Muscle of leg (tissue), 16 donors: ENCODE measurements at places on chromosomes 13 and 19. TPM values are rescaled to one million over a fixed set of nuclear protein-coding genes. Genes with fewer than 3 reads are reported as not detected.

DNA sequence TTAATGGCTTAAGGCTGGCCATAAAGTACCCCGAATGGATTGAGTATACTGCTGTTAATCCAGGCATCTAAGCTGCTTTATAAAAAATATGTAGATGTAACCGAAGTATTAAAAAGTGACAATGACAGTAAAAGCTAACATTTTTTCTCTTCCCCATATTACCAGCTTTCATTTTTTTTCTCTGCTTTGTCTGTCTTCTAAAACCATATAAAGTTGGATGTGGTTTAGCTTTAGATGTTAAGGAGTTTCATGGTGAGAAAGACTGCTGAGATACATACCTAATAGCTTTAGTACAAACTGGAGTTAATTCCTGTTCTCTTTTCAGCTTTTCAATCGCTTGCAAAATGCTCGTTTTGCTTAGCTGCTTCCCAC, 838 bp downstream of the AKAP11 start:
- H3K4me1 ChIP-seq = peaks cover 7% of the 10 kb centered on the region
- no peaks in the 10 kb centered on the region for H3K36me3 ChIP-seq
- peak; percentile 19 for DNase-seq
- H3K27me3 ChIP-seq = no peaks in the 10 kb centered on the region
- peak overlapping the region; percentile 84 for H3K4me3 ChIP-seq

- no peaks in the 10 kb centered on the region for H3K36me3 ChIP-seq
- DNase-seq = no peak
- no peak overlapping the region for H3K27ac ChIP-seq
- peaks cover 17% of the 10 kb centered on the region for H3K27me3 ChIP-seq
- peaks cover 39% of the 10 kb centered on the region for H3K4me1 ChIP-seq
- no peak overlapping the region for H3K4me3 ChIP-seq
These were observed 3.1 kb downstream of the F10 start for GRCh38 chr13:113125506-113126264.

GRCh38 chr13:53241891-53242348, 213.3 kb downstream of the OLFM4 start:
- H3K4me1 ChIP-seq = no peaks in the 10 kb centered on the region
- H3K36me3 ChIP-seq = no peaks in the 10 kb centered on the region
- H3K27ac ChIP-seq = no peak overlapping the region
- H3K4me3 ChIP-seq = no peak overlapping the region

Gene CAPN12
- total RNA-seq = 0.62 TPM

GRCh38 chr13:67769987-67770341, 539.8 kb upstream of the PCDH9 start:
- no peaks in the 10 kb centered on the region for H3K36me3 ChIP-seq
- H3K27me3 ChIP-seq = no peaks in the 10 kb centered on the region
- no peak overlapping the region for H3K4me3 ChIP-seq
- no peak for DNase-seq
- H3K27ac ChIP-seq = no peak overlapping the region

- H3K27ac ChIP-seq = no peak overlapping the region
- no peak overlapping the region for H3K4me3 ChIP-seq
- no peaks in the 10 kb centered on the region for H3K4me1 ChIP-seq
- DNase-seq = no peak
- no peaks in the 10 kb centered on the region for H3K27me3 ChIP-seq
These were observed 1648.0 kb downstream of the PCDH9 start for GRCh38 chr13:65582160-65582559.

DNA sequence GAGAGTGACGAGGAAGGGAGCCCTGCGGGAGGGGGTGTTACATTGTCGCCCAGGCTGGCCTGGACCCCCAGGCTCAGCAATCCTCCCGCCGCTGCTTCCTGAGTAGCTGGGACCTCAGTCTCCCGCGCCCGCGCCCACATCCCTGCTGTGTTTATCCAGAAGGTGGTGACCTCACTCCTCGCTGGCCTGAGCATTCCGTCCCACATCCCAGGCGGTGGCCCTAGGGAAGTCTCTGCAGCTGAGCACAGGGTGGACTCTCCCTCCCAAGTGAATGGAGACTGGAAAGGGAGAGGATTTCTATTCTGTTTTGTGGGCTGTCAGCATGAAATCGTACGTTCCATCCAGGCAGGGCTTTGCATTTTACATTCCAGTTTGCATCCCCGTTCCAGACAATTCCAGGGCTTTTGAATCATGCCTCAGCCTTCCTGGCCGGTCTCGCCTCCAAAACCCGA, 401 bp upstream of the ZNF765 start:
- H3K36me3 ChIP-seq = peaks cover 8% of the 10 kb centered on the region
- peak overlapping the region; percentile 61 for H3K4me3 ChIP-seq
- H3K27ac ChIP-seq = peak overlapping the region; percentile 89
- H3K27me3 ChIP-seq = no peaks in the 10 kb centered on the region

GRCh38 chr13:94390881-94391280, 88.6 kb downstream of the DCT start:
- no peaks in the 10 kb centered on the region for H3K27me3 ChIP-seq
- no peak overlapping the region for H3K4me3 ChIP-seq
- no peaks in the 10 kb centered on the region for H3K36me3 ChIP-seq
- DNase-seq = peak; percentile 75
- H3K27ac ChIP-seq = no peak overlapping the region

Gene MCEMP1
- total RNA-seq = not detected

GRCh38 chr13:35761440-35762252, 285.2 kb upstream of the MAB21L1 start:
- H3K4me1 ChIP-seq = peaks cover 33% of the 10 kb centered on the region
- no peaks in the 10 kb centered on the region for H3K27me3 ChIP-seq
- DNase-seq = no peak
- no peak overlapping the region for H3K27ac ChIP-seq

- H3K36me3 ChIP-seq = no peaks in the 10 kb centered on the region
- peaks cover 7% of the 10 kb centered on the region for H3K4me1 ChIP-seq
- H3K4me3 ChIP-seq = no peak overlapping the region
- DNase-seq = no peak
These were observed 782.5 kb upstream of the SLITRK6 start for GRCh38 chr13:86581706-86582105.
